Stimulated activated CD4-positive, alpha-beta T cell treated with anti-CD3 and anti-CD28 coated beads, Interleukin-1b, Interleukin-23, amount 100 ng/mL, for 4 hours (primary cell): ENCODE measurements at places on chromosomes 1 and 21.

DNA sequence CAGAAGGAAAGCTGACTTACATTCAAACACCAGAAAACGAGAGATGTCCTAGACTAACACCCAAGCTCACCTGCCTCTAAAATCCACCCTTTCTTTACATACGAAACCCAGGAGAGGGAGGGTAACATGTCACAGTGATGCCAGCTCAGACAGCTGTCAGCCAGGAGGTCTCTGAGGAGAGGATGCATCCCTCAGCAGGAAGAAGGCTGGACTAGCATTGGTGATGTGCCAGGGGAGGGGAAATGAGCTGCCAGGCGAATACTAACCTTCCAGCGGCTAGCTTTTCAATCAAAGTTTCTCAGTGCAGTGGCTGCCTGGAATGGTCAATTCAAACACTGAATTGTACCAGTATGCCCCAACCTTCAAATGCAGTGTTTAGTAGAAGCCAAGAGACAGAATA is 3.6 kb upstream of the UBE2G2 start:
- DNase-seq, result no peak

- no peak for DNase-seq
Observed at GRCh38 chr1:16300436-16300835, 51.8 kb downstream of the FBXO42 start.

- DNase-seq, result no peak
Observed at GRCh38 chr1:2611621-2612437, 21.0 kb downstream of the MMEL1 start.

- no peak for DNase-seq
Observed at GRCh38 chr1:200518524-200518923, 102.0 kb downstream of the KIF14 start.

DNA sequence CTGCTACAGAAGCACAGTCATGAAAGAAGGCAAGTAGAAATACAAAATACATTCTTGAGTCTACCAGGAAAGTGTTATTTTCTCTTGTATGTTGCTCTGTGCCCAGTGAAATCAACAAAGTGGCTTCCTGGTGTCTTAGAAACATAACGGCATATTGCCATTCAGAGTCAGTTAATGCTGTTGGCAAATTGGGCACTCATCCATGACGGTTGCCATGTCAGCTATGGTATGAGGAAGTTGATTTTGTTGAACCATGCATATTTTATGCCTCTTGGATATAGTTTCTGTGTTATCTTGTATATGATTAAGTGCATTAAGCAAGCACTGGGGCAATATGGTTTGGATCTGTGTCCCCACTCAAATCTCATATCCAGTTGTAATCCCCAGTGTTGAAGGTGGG is 153.1 kb upstream of the CXADR start:
- no peak for DNase-seq

DNA sequence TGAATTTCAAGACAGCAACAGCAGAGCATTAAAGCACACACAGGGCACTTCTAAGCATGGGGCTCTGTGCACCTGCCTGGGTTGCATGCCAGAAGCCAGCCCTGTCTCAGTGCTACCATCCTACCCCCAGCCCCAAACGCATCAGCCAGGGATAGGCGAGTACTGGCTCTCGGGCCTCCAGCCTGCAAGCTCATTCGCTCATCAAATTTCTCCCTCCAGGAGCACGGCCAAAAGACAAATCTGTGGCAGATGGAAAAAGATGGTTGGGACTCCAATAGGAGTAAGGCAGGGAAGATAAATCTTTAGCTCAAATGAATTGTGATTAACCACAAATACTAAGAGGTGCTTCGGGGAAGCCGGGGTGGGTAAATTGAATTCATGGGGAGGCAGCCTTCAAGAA is 189.6 kb downstream of the KAZN start:
- no peak for DNase-seq

DNA sequence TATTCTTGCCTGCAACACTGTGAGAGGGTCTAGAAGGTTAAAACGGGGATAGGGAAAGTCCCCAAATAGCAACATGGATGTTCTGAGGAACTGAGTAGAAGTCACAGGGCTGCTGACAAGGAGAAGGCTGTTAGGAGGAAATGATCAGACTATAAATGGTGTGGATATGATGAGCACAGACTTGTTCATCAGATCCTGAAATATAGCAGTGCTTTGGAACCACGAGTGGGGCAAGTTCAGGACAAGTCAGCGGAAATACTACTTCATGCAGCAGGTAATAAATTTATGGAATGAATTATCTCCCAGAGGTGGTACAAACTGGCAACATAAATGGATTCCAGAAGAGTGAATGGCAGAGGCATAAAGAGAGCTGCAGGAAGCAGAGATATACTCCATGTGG is 3.2 kb upstream of the KIAA0040 start:
- no peak for DNase-seq

GRCh38 chr21:15000081-15000480 is 64.7 kb downstream of the NRIP1 start:
- no peak for DNase-seq

GRCh38 chr1:192747943-192748342 is 60.9 kb upstream of the RGS2 start:
- DNase-seq, result no peak

DNA sequence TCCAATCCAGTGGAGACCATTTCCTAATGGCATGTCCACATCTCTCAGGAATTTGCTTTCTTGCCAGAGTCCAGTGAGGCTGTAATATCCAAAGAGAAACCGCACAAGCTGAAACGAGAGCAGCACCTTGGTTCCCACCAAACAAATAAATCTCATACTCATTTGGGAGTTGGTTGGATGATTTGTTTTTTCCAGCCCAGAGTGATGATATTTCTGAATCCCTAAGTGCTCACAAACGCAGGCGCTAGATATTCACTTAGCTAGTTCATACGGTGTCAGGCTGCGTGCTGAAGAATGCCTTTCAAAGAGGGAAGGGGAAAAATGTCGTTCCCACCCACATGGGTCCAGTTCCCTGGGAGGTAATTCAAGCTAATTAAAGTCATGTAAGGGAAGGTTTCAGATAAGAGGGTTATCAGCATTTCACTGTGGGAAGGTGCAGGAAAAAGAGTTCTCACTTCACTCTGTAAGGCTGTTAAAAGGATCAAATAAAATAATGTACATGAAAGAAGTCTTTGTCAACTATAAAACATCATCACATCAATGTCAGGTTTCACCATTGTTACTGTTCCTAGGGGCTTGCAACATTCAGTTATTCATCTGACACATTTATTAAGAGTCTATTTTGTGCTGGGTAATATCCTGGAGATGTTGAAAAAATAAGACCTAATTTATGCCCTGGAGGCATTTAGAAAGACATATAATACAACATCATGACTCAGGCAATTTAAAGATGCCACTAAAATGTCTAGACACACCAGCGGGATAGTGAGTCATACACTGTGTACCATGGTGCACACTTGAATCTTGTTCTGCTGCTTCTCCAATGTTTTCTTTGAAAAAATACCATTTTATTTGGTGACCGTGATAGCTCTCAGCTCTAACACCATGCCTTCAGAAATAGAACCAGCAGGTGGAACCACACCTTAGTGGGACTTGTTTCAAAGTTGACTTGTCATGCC is 19.3 kb downstream of the DPT start:
- DNase-seq, result no peak

GRCh38 chr1:188669728-188670382 is 1807.8 kb downstream of the BRINP3 start:
- no peak for DNase-seq

DNA sequence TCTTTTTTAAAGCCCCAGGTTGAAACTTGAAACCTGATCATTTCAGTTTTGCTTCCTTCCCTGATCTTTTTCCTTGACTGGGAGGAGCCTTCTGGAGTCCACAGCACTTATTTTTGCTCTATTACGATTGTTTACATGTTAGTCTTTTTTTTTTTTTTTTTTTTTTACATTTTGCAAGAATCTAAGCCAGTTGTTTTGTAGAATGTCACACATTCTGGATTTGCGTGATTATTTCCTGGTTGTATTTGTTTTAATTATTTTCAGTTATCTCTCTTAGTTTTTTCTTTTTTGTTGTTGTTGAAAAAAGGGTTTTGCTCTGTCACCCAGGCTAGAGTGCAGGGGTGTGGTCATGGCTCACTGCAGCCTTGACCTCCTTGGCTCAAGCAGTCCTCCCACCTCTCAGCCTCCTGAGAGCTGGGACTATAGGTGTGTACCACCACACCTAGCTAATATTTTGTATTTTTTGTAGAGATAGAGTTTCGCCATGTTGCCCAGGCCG is 32.8 kb downstream of the OSBPL9 start:
- no peak for DNase-seq

DNA sequence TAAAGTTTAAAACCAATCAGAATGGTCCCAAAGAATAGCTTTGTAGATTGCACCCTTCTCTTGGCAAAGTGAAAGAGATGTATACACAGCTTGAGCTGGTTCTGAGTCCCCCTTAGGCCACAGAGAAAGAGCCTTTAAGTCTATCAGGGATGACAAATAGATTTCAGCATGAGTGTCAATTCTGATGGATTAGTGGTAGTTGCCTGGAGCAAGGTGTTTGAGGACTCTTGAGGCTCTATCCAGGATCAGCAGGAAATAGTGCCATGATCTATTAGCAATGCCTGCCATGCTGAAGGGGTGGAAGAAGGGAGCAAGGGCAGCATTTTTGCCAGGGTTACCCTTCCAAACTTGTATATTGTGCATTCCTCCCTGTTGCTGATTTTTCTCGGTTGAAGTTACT is 116.6 kb downstream of the ATG4C start:
- no peak for DNase-seq

- no peak for DNase-seq
Observed at GRCh38 chr1:219120624-219121544, 52.8 kb upstream of the LYPLAL1 start.

- DNase-seq, result no peak
Observed at GRCh38 chr21:26759731-26760130, 85.5 kb downstream of the ADAMTS1 start.

GRCh38 chr1:65827346-65827745 is 34.7 kb downstream of the PDE4B start:
- DNase-seq, result no peak

DNA sequence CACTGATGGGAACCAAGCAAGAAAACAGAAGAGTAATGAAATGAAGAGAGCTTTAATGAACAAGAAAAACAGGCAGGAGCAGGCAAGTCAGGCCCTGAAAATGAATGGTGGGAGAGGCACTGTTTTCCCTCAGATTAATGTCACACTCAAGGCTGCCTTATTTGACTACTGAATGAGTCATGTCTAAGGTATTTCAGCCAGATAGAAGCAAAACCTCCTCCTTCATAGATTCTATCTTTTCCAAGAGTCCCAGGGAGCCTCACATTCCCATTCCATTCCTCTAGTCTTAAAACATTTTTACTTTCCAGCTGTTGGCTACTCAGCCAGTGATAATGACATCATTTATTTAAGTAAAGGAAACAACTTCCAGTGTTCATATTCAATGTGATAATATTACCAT is 228.4 kb upstream of the NRIP1 start:
- DNase-seq, result no peak

GRCh38 chr1:101301446-101302057 is 64.7 kb downstream of the S1PR1 start:
- no peak for DNase-seq

DNA sequence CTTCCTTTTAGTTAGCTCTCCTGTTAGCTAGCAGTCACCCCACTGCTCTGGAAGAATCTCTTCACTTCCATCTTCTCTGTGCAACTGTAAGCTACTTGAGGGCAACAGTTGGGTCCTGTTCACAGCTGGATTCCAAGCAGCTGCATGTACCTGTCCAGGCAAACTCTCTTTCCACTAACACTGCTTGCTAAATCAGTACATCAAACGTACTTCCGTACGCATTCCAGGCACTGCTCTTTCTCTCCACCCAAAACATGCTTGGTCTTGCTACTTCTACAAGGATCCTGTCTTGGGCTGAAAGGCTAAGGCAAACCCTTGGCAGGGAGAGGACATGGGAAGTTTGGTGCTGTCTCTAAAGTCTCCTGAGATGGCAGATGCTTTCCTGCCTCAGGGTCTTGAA is 139.2 kb upstream of the CACNA1E start:
- DNase-seq, result no peak

DNA sequence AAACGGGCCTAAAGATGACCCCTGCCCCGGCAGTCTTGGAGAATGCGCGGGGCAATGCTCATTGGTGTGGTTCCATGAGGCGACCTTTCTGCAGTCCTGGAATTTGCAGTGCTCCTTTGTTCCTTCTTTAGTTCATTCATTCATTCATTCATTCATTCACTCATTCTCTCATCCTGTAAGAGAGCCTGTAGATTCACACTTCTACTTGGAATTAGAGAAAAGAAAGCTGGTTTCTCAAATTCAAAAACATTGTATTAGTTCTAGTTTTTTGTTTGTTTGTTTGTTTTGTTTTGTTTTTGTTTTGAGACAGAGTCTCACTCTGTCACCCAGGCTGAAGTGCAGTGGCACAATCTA is 31.6 kb downstream of the PAX7 start:
- DNase-seq, result no peak

DNA sequence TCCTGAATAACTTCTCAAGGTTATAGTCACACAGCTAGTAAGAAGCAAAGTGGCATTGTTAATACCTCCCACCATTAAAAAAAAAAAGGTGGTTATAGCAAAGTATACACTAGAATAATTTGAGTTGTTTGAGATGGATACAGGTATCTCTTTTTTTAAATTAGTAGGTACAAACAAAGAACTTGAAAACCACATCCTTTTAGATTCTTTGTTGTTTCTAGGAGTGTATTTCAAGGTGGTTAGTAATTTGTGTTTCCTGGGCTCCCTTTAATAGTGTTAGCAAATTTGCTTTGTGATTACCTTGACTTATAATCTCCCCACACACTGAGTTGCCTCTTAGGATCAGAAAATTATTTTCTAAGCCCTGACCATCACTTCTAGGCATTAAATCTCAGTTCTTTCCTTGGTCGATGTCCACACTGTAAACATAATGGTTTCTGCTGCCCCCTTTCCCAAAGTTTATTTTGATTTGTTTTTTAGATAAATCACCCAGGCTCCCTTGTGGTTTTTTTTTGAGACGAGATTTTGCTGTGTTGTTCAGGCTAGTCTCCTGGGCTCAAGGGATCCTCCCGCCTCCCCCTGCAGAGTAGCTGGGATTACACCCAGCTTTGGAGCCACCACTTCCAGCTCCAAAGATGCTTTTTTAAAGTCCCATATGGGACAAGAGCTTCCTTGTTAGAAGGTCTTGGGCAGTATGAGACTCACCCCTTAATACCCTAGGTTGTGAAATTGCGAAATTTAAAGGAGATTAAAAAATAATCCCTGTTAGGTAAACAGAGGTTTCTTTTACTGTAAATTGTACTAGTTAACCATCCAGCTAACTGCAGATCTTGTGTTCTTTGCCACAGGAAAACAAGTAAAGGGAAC is 6.2 kb downstream of the AKIRIN1 start:
- no peak for DNase-seq
